Sigmoid colon (tissue), 7 donors: ENCODE measurements at places on chromosomes 2 and 18. TPM values are rescaled to one million over a fixed set of nuclear protein-coding genes. Genes with fewer than 3 reads are reported as not detected.

DNA sequence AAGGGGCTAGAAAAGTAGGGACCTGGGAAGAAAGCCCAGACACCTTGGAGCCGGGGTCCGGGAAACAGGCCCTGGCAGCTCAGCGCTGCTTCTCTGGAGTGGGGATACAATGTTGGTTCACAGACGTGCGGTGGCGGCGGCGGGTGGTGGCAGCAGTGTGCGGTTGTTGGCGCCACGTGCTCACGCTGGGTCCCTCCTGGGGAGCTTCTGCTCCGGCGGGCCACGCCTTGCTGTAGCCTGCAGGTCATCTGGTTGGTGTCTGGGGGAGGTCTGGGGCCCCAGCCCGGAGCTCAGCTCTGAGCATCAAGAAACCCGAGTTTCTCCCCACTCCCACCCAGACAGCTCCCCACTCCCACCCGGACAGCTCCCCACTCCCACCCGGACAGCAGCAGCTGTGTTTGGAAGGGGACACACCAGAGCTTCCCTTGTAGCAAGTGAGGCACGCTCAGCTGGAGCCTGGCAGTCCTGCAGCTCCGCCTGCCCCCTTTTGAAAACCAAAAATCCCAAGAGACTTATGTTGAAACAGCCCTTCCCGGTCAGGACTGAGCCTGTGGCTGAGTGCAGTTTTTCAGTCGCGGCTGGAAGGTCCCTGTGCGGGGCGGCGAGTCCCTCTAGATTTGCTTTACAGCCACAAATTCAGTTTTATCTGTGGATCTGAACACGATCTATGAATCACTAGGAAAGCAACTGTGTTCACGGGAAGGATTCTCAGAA lies 46.9 kb downstream of the NFATC1 start:
- no peak for DNase-seq

GRCh38 chr2:33083699-33084387 lies 137.1 kb downstream of the LTBP1 start:
- no peak for DNase-seq

DNA sequence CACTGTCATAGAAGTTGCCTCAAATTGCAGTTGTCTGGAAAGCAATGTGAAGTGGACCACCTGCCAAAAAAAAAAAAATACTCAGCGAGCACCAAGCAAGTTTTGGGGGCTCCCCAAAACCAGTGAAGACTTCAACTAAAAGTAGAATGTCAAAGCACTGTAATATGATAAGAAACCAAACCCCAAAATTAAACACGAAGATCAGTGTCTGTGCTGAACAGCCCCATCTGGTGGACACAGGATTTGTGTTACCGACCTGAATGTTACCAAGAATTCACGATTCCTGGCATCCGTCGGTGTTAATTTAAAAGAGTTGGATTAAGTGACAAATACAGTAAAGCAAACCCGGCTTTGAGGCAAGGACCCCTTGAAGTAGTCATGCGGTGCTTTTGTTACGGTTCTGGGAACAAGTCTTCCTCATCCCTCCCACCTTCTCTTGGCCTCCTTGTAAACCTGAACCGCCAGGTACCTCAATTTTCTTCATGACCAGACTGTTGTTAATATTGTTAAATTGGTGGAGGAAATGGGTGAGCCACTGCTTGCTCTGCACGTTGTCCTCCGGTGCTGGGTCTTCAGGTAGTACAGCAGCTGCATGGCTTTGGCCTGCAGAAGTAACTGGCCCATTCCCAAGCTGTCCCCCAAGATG lies 31.3 kb upstream of the SSB start:
- DNase-seq: peak; percentile 67

DNA sequence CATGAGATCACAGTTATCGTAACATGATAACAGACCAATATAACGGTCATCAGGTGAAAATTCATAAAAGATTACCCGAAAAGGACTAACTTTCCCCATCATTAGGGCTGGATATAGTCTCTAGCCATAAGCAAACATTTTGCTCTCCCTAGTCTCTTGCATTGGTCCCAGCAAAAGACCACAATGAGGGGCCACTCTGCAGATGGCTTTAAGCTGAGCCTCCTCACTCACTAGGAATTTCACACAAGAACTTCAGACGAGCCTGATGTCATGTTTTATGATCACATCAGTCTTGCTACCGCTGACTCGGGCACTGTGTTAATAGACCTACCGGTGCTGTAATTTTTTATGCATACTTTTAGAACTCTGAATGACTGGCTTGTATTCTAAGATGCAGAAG lies 35.2 kb downstream of the STK17B start:
- no peak for DNase-seq

- DNase-seq: no peak
Measured at GRCh38 chr2:111037128-111037527, 83.6 kb upstream of the BCL2L11 start.

DNA sequence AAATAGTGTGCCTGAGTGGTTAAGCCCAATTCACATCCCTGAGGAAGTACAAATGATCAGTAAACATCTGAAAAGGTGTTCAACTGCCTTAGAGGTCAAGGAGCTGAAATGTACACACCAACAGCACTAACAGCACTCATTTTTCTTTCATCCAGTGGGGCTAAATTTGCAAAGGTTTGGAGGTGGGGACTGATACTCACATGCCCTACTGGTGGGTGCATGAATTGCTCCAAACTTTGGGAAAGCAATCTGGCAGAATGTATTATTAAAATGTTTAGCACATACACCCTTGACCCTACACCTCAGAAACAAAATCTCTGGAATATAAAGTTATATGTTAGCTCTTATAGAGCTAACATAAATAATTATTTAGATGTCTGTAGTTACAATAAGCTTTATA lies 19.0 kb upstream of the FAM178B start:
- DNase-seq: no peak

DCC gene
- total RNA-seq: 0.83 TPM

- DNase-seq: no peak
Measured at GRCh38 chr2:30457296-30457695, 10.2 kb downstream of the LCLAT1 start.

CAPN14 gene
- total RNA-seq: not detected

GRCh38 chr2:201172279-201172678 lies 10.7 kb upstream of the CASP10 start:
- DNase-seq: no peak

DNA sequence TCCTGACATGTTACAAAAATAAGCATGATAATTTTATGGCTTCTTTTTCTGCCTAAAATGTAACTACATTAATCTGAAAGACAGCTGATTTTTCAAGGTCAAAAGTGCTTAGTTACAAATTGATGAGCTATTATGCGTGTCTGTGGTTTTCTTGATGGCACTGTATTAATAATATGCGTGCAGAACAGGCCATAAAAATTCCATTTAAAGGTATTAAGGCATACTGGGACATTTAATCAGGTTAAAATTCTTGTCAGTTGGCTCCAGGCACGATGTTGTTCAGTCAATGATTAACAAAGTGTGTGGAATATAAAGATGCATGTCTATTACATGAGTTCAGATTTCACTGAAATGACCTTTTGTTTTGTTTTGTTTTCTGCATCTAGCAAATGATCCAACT lies 420.1 kb upstream of the ZNF804A start:
- DNase-seq: no peak

TRAF3IP1 gene
- 18.1 TPM for total RNA-seq

REG1B gene
- not detected for total RNA-seq

DNA sequence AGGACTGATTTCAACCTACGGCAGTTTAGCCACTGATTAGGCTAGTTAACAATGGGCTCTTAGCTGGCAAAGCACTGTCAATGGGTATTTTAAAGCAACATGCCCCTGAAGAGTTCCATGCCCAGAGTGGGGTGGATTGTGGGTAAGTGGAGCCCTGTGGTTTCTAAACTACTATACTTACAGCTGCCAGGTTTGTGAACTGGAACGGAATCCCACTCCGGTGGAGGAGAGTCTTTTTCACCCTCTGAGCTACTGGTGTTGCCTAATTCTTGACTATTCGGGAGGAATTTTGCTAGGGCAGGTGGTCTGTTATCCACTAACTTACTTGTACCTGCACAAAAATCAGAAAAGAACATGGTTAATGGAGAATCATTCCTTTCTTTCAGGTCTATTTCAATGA lies 52.6 kb downstream of the ZAP70 start:
- DNase-seq: no peak

SP110 gene
- total RNA-seq: 15.3 TPM

GPR35 gene
- 4.5 TPM for total RNA-seq

DNA sequence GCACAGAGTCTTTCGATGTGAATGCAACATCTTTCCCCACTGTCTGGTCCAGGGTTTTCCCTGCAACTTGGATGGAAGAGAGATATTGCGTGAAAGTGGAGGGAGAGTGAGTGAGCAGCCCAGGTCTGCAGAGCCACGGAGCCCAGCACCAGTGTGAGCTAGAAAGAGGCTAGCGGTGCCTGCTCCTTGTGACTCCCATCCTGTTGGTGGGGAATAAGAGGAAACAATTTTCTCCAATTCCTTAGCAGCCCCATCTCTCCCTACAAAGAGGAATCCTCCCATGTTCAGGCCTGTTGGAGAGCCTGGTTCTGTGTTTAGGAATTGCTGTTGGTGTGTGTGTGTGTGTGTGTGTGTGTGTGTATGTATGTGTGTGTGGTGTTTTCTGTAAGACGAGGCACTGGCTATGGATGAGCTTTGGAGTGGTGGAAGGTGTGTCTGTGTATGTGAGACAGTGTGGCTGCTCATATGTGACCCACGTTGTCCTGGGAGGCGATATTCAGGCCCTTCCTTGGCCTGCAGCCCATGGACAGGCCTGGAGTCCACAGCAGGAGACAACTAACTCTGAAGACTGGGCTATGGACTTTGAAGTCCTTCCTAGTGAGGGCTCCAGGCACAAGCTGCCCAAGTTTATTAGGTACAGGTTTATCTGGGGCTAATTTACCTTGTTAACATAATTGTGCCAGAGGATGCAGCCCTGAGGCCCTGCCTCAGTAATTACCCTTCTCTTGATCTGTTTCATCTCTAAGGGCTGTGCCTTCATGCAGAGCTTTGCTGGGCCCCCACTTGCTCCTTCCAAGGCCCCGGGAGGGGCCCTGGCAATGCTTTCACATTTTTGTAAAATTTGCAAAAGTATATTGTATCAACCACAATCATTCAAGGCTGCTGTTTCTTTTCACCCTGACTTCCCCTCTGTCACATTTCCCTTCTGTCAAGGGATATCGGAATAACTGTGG lies 88.6 kb upstream of the HAAO start:
- no peak for DNase-seq

- DNase-seq: no peak
Measured at GRCh38 chr2:239676716-239677452, 276.1 kb upstream of the HDAC4 start.

- peak; percentile 48 for DNase-seq
Measured at GRCh38 chr2:238899386-238899785, 51.5 kb downstream of the TWIST2 start.

FAM117B gene
- total RNA-seq: 3.7 TPM

KLHL41 gene
- 1.6 TPM for total RNA-seq

GRCh38 chr2:854460-854859 lies 96.2 kb upstream of the SNTG2 start:
- no peak for DNase-seq

ERBB4 gene
- 0.14 TPM for total RNA-seq

DNA sequence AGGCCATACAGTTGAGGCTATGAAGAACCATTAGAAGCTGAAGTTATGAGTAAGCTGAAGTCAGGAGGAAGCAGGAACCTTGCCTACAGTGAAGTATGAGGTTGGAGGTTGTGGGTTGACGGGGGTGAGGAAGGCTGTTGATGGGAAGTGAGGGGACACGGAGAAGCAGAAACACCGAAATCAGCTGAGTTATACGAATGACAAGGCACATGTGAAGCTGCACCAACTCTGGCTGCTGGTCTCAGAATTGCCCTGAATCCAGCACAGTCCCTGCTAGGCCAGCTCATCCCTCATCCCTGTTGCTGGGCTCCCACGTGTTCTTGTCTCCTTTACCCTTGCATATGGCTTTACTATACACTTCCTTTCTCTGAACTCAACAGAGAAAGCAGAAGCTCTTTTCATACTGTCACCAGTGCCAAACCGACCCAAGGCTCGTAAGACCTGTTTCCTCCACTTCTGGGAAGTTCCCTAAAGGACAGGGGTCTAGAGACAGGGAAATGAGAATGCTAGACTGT lies 9.2 kb upstream of the TMEM247 start:
- no peak for DNase-seq

LRRTM1 gene
- total RNA-seq: 1.5 TPM

DNA sequence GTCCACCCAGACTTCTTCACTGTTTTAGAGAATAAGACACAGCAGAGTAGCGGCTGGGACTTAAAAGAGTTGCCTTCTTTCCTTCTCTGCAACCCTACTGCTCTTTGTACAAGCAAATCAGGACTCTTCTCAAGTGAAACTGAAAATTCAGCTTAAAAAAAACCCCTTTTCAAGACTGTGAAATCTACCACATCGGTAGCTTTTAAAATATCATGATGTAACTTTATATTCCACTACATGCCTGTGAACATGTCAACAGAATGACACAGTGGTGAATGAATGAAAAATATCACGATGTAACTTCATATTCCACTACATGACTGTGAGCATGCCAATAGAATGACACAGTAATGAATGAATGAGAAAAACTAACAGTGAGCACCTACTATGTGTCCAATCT lies 53.4 kb downstream of the TCF4 start:
- DNase-seq: no peak

ACAA2 gene
- 61.9 TPM for total RNA-seq

CDK15 gene
- 0.28 TPM for total RNA-seq

GRCh38 chr2:230976671-230977171 lies 19.2 kb upstream of the SPATA3 start:
- peak; percentile 5 for DNase-seq

- no peak for DNase-seq
Measured at GRCh38 chr2:201520201-201520600, 68.7 kb downstream of the STRADB start.

IL36B gene
- not detected for total RNA-seq

LINC00305 gene
- total RNA-seq: not detected

DNA sequence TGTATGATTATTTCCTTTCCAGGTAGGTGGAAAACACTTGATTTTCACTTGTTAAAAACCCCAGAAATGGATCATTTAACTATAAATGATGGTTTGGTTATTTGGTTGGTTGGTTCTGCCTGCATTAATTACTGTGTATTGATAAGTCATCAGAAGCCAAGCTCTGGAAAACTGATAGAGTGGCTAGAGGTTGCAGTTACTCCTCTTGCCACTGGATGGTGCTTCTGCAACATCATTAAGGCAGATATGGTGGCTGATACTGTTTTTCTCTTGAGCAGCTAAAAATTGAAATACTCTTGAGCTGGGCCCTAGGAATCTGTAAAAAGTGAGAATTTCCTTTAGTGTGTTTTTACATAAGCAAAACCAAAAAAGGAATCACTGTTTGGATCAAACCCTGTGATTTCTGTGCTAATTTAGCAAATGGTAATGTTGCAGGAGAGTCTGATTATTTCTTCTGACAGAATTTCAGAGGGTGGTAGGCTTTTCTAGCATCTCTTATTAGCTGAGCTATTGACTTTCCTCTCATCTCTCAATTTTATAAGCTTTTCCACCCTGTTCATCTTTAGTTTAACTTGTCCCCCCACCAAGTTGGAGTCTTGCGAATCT lies 54.3 kb downstream of the RAB10 start:
- DNase-seq: no peak
